Dorsolateral prefrontal cortex (tissue), 122 donors: ENCODE measurements at places on chromosomes 5 and 9. TPM values are rescaled to one million over a fixed set of nuclear protein-coding genes. Genes with fewer than 3 reads are reported as not detected.

RASGRF2 gene
- total RNA-seq: 99.6 TPM

RIGI gene
- total RNA-seq: 6.0 TPM

ADRB2 gene
- 2.0 TPM for total RNA-seq

CTXN3 gene
- total RNA-seq: 13.2 TPM

MYMK gene
- total RNA-seq: not detected

FOXD4L3 gene
- 1.5 TPM for total RNA-seq

LMBRD2 gene
- total RNA-seq: 58.6 TPM

DPP7 gene
- 215 TPM for total RNA-seq

CYLC2 gene
- not detected for total RNA-seq

NDUFA8 gene
- 84.3 TPM for total RNA-seq

MRPL22 gene
- 34.2 TPM for total RNA-seq

CSF1R gene
- 35.7 TPM for total RNA-seq

CNTNAP3 gene
- total RNA-seq: 24.8 TPM

LVRN gene
- 0.99 TPM for total RNA-seq
